ENCODE measurements at places on chromosomes 4 and X. TPM values are rescaled to one million over a fixed set of nuclear protein-coding genes. Genes with fewer than 3 reads are reported as not detected.

DNA sequence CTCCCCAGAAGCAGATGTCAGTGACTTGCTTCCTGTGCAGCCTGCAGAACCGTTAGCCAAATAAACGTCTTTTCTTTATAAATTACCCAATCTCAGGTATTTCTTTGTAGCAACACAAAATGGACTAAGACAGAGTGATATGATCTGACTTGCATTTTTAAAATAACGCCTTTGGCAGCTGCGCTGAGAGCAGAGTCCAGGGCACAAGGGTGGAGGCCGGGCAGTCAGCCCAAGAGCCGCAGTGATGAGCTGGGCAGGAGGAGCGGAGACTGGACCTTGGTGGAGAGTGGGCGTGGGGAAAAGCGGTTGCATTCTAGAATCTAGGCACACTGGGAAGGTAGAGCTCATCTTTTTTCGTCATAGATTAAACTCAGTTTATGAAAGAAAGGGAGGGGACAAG, 56.5 kb upstream of the ACSL1 start:
- DNase-seq: no peak

DNA sequence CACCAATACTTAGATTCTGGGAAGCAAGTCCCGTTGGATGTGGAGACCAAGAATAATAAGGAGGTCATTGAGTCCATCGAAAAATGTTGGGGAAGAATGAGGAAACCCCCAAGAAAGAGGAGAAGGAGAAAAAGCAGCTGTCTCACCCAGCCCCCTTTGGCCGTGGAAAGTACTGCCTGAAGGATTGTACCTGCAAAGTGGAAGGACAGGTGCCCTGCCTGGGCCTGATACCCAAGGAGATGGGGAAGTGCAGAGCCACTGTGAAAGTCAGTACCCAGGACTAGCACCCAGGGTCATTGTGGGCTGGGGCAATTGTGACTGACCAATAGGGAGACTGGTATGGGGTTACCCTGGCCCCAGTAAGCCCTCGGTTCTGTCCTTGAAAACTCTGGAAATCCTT, 13.8 kb upstream of the CFAP299 start:
- peak; percentile 16 for DNase-seq

- DNase-seq: no peak
These were observed 104.8 kb downstream of the SYTL5 start for GRCh38 chrX:38111196-38111595.

FGFR3 gene
- 2.4 TPM for total RNA-seq

DTHD1 gene
- total RNA-seq: 0.37 TPM

NXF2 gene
- not detected for total RNA-seq

Data from posterior vena cava (tissue), 2 donors.